ENCODE measurements at places on chromosomes 7 and 10. TPM values are rescaled to one million over a fixed set of nuclear protein-coding genes. Genes with fewer than 3 reads are reported as not detected.

- peak overlapping the region; percentile 78 for H3K4me3 ChIP-seq
- DNase-seq, result no peak
- H3K36me3 ChIP-seq, result no peaks in the 10 kb centered on the region
- H3K27ac ChIP-seq, result peak overlapping the region; percentile 94
- H3K4me1 ChIP-seq, result peaks cover 57% of the 10 kb centered on the region
- H3K27me3 ChIP-seq, result no peaks in the 10 kb centered on the region
Measured at GRCh38 chr10:103854686-103855391, 537 bp downstream of the SH3PXD2A start.

GRCh38 chr7:754531-755412 is 27.7 kb upstream of the PRKAR1B start:
- H3K4me3 ChIP-seq, result no peak overlapping the region
- H3K36me3 ChIP-seq, result peaks cover 22% of the 10 kb centered on the region
- H3K27ac ChIP-seq, result no peak overlapping the region
- no peaks in the 10 kb centered on the region for H3K4me1 ChIP-seq
- DNase-seq, result no peak
- no peaks in the 10 kb centered on the region for H3K27me3 ChIP-seq

- peak overlapping the region; percentile 1 for H3K27ac ChIP-seq
- DNase-seq, result no peak
- no peak overlapping the region for H3K4me3 ChIP-seq
- H3K27me3 ChIP-seq, result no peaks in the 10 kb centered on the region
- H3K4me1 ChIP-seq, result peaks cover 19% of the 10 kb centered on the region
- no peaks in the 10 kb centered on the region for H3K36me3 ChIP-seq
Measured at GRCh38 chr10:70683601-70683934, 11.3 kb downstream of the ADAMTS14 start.

Gene CUTC
- 46.1 TPM for total RNA-seq

Gene C7orf33
- total RNA-seq, result not detected

GRCh38 chr7:102080434-102081243 is 206.0 kb upstream of the SH2B2 start:
- H3K36me3 ChIP-seq, result peaks cover 46% of the 10 kb centered on the region
- H3K4me1 ChIP-seq, result peaks cover 6% of the 10 kb centered on the region
- H3K4me3 ChIP-seq, result no peak overlapping the region
- no peaks in the 10 kb centered on the region for H3K27me3 ChIP-seq

Gene OPALIN
- total RNA-seq, result not detected

DNA sequence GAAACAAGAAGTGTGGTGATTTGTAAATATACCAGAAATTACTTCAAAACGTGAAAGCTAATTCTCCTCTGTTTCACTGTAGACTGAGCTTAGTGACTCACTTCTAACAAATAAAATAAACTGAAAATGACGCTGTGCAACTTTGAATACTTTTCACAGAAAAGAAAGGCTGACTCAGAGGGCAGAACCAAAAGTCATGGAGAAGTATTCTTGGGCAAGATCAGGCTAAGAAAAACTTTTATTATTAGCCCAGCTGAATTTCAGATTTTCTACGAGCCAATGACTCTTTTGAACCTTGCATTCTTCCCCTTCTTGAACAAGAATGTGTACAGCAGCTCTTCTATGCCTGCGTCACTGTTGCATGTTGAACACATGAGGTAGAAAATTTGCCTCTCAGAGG is 527.3 kb upstream of the GHITM start:
- H3K4me1 ChIP-seq, result no peaks in the 10 kb centered on the region
- H3K27ac ChIP-seq, result no peak overlapping the region
- no peaks in the 10 kb centered on the region for H3K27me3 ChIP-seq
- no peaks in the 10 kb centered on the region for H3K36me3 ChIP-seq
- no peak overlapping the region for H3K4me3 ChIP-seq
- no peak for DNase-seq

DNA sequence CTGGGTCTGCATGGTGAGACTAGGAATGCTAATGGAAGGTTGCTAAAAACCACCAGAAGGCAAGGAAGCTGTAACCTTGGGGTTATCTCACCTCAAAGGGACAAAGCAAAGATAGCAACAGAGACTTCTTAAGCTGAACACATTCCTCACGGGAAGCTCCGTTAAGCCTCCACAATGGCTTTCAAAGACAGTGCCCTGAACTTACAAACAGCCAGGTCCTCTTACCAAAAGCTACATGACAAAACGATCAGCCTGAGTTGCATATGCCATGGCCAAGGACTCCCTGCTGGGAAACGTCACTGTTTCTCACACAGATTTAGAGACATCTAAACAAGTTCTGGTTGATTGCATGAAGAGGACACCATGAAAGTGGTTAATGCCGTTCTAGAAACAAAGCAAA is 52.7 kb downstream of the HTR5A start:
- no peaks in the 10 kb centered on the region for H3K4me1 ChIP-seq
- DNase-seq, result no peak
- H3K27ac ChIP-seq, result no peak overlapping the region
- no peak overlapping the region for H3K4me3 ChIP-seq
- H3K27me3 ChIP-seq, result no peaks in the 10 kb centered on the region

- no peaks in the 10 kb centered on the region for H3K27me3 ChIP-seq
- peaks cover 24% of the 10 kb centered on the region for H3K36me3 ChIP-seq
- no peak overlapping the region for H3K27ac ChIP-seq
- no peaks in the 10 kb centered on the region for H3K4me1 ChIP-seq
- H3K4me3 ChIP-seq, result no peak overlapping the region
Measured at GRCh38 chr7:135930565-135931461, 46.3 kb downstream of the MTPN start.

GRCh38 chr10:5557799-5558771 is 33.3 kb downstream of the CALML3 start:
- H3K36me3 ChIP-seq, result no peaks in the 10 kb centered on the region
- DNase-seq, result no peak
- peaks cover 43% of the 10 kb centered on the region for H3K4me1 ChIP-seq
- no peaks in the 10 kb centered on the region for H3K27me3 ChIP-seq
- no peak overlapping the region for H3K4me3 ChIP-seq

GRCh38 chr7:77407906-77408305 is 8.2 kb downstream of the GSAP start:
- no peak for DNase-seq
- no peaks in the 10 kb centered on the region for H3K27me3 ChIP-seq
- no peaks in the 10 kb centered on the region for H3K4me1 ChIP-seq
- H3K27ac ChIP-seq, result no peak overlapping the region
- H3K4me3 ChIP-seq, result no peak overlapping the region
- H3K36me3 ChIP-seq, result no peaks in the 10 kb centered on the region

Gene SPDYE11
- total RNA-seq, result not detected

GRCh38 chr10:43960135-43960415 is 311.4 kb upstream of the ZNF32 start:
- no peak overlapping the region for H3K4me3 ChIP-seq
- H3K4me1 ChIP-seq, result peaks cover 13% of the 10 kb centered on the region
- no peaks in the 10 kb centered on the region for H3K27me3 ChIP-seq
- DNase-seq, result no peak

Gene ITGA8
- 1.5 TPM for total RNA-seq

GRCh38 chr10:60564475-60564874 is 174.8 kb upstream of the ANK3 start:
- DNase-seq, result no peak
- H3K4me1 ChIP-seq, result peaks cover 7% of the 10 kb centered on the region
- H3K27me3 ChIP-seq, result no peaks in the 10 kb centered on the region
- H3K27ac ChIP-seq, result no peak overlapping the region

GRCh38 chr10:74388801-74389200 is 237.8 kb downstream of the ADK start:
- H3K36me3 ChIP-seq, result no peaks in the 10 kb centered on the region
- no peak overlapping the region for H3K27ac ChIP-seq
- no peaks in the 10 kb centered on the region for H3K4me1 ChIP-seq
- no peak for DNase-seq

- H3K4me1 ChIP-seq, result no peaks in the 10 kb centered on the region
- no peak overlapping the region for H3K4me3 ChIP-seq
- H3K27ac ChIP-seq, result no peak overlapping the region
- H3K27me3 ChIP-seq, result no peaks in the 10 kb centered on the region
- DNase-seq, result no peak
- no peaks in the 10 kb centered on the region for H3K36me3 ChIP-seq
Measured at GRCh38 chr10:32169556-32169955, 113.3 kb upstream of the KIF5B start.

- no peak overlapping the region for H3K4me3 ChIP-seq
- no peak for DNase-seq
- H3K4me1 ChIP-seq, result no peaks in the 10 kb centered on the region
- no peaks in the 10 kb centered on the region for H3K27me3 ChIP-seq
- no peak overlapping the region for H3K27ac ChIP-seq
- no peaks in the 10 kb centered on the region for H3K36me3 ChIP-seq
Measured at GRCh38 chr7:77716804-77717203, 20.5 kb downstream of the RSBN1L start.

DNA sequence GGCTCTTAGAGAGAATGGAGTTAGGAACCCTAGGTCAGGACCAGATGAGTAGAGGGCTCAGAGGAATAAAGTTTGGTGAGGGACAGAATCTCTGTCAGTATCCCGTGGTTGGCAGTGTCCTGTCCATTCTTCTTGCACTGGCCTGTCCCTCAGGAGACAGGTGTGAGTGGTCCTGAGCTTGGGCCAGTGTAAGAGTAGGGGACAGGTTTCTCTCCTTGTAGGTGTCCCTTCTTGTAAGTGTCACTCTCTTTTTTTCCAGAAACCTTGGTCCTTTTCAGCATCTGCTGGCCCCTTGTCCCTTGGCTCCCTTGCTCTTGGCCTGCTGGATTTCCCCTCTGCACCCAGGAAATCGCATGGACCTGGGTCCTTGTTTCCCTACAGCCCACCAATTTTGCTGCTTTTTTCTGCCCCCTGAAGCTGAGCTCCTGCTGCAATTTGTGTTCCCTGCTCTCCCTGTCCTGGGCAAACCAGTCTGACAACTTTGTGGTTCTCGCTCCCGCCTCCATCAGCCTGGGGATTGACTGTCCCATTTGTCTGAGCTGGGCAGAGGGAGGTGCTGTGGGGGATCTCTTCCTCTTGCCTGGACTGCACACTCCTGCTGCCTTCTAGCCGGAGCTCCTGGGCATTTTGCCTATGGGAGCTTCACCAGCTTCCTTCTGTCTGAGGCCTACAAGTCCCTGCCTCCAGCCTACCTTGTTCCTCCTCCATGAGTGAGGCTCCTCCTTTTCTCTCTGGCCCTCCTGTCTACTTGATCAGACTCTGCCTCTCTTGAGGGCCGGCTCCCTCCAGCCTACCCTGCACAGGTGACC is 6.5 kb downstream of the TSPAN14 start:
- no peak for DNase-seq
- peaks cover 100% of the 10 kb centered on the region for H3K4me1 ChIP-seq
- H3K27ac ChIP-seq, result peak overlapping the region; percentile 93
- H3K27me3 ChIP-seq, result no peaks in the 10 kb centered on the region
- no peak overlapping the region for H3K4me3 ChIP-seq
- no peaks in the 10 kb centered on the region for H3K36me3 ChIP-seq

Gene ST8SIA6
- total RNA-seq, result 1.9 TPM

- no peaks in the 10 kb centered on the region for H3K27me3 ChIP-seq
- no peaks in the 10 kb centered on the region for H3K36me3 ChIP-seq
- no peak for DNase-seq
Measured at GRCh38 chr7:19620470-19620869, 88.4 kb downstream of the POLR1F start.

Gene SHTN1
- 9.2 TPM for total RNA-seq

- no peak overlapping the region for H3K4me3 ChIP-seq
- H3K4me1 ChIP-seq, result no peaks in the 10 kb centered on the region
- no peak overlapping the region for H3K27ac ChIP-seq
- no peaks in the 10 kb centered on the region for H3K36me3 ChIP-seq
- no peak for DNase-seq
Measured at GRCh38 chr7:50596484-50596883, 31.3 kb upstream of the DDC start.

Gene CNPY1
- not detected for total RNA-seq

Gene PLA2G12B
- total RNA-seq, result not detected

- H3K4me1 ChIP-seq, result no peaks in the 10 kb centered on the region
- no peaks in the 10 kb centered on the region for H3K36me3 ChIP-seq
- no peak for DNase-seq
- H3K4me3 ChIP-seq, result no peak overlapping the region
Measured at GRCh38 chr7:42272793-42273665, 36.0 kb upstream of the GLI3 start.

- H3K4me3 ChIP-seq, result no peak overlapping the region
- H3K36me3 ChIP-seq, result no peaks in the 10 kb centered on the region
- no peaks in the 10 kb centered on the region for H3K4me1 ChIP-seq
- no peak for DNase-seq
Measured at GRCh38 chr10:71276873-71277272, 42.2 kb upstream of the SLC29A3 start.

Gene MAGI2
- total RNA-seq, result 56.6 TPM

GRCh38 chr7:121071662-121072061 is 83.2 kb downstream of the CPED1 start:
- no peak overlapping the region for H3K4me3 ChIP-seq
- no peaks in the 10 kb centered on the region for H3K36me3 ChIP-seq
- DNase-seq, result no peak

Gene C10orf67
- 1.6 TPM for total RNA-seq

Gene SPDYE8
- not detected for total RNA-seq

DNA sequence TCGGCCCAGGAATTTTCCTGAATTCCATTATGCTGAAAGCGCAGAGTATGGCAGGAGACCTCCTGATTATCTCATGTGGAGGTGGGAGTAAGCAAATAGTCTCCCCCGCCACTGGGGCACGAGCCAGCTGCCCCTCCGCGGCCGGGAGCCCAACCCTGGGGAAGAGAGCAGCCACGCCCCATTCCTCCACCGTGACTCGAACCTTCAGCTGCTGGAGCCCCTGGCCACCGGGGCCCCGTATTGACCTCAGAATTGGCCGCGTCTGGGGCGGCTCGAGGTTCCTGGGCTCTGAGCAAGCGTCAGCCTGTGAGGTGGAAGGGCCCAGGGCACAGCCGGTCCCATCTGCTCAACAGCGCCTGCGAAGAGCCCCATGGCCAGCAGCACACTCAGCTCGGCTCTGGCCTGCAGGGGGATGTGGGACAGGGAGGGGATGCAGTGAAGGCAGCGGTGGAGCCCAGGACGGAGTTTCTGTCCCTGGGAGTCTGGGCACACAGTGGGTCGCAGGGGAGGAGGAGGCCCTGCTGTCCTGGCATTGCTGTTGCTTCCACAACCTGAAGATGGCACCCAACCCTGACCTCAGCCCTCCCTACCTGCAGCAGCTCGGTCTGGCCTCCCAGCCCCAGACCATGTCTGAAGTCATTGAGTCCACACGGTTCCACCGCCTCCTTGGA is 97.8 kb downstream of the CHST15 start:
- H3K36me3 ChIP-seq, result no peaks in the 10 kb centered on the region
- DNase-seq, result no peak
- peak overlapping the region; percentile 71 for H3K27ac ChIP-seq
- H3K4me1 ChIP-seq, result peaks cover 50% of the 10 kb centered on the region
- H3K27me3 ChIP-seq, result peaks cover 36% of the 10 kb centered on the region

Measured in tibial nerve (tissue), 4 donors.